ENCODE measurements at places on chromosomes 2 and 18.

GRCh38 chr18:22378672-22379282, 38.9 kb downstream of the CTAGE1 start:
- H3K4me3 ChIP-seq = no peak overlapping the region
- no peaks in the 10 kb centered on the region for H3K4me1 ChIP-seq
- DNase-seq = peak; percentile 57
- H3K27ac ChIP-seq = no peak overlapping the region
- H3K36me3 ChIP-seq = no peaks in the 10 kb centered on the region

DNA sequence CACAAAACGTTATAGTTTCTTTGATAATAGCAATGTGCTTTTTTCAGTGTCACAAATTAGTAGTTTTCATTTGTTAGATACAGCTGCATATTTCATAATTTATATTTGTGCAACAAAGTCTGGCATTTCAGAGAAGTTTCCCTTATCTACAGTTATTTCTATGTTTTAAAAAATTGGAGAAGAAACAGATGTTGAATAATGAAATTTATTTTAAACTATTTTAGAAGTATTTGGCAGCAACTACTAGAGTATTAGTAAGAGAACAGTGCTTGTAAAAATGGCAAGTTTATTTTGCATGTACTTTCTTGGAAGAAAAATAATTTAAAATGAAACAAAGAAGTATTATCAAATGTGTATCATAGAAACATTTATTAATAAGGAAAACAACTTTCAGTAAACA, 68.6 kb upstream of the COL5A2 start:
- H3K4me1 ChIP-seq = no peaks in the 10 kb centered on the region
- H3K4me3 ChIP-seq = no peak overlapping the region
- no peaks in the 10 kb centered on the region for H3K27me3 ChIP-seq
- H3K36me3 ChIP-seq = no peaks in the 10 kb centered on the region
- no peak for DNase-seq

DNA sequence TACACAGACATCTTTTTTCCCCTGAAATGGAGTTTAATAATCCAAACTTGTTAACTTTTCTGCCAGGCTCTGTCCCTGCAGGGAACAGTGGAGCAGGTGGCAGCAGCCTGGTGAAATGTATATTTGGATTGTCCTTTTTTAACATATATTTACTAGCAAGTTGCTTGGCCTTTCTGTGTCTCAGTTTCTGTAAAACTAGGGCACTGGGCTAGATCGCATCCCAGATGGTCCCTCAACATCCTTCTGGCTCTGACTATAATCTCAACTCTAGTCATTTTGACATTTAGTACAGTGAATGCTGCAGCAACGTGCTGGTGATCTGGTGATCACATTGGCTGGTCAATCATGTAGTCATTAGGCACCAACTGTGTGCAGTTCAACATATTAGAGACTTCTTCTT, 80.4 kb downstream of the LBH start:
- H3K4me3 ChIP-seq = no peak overlapping the region
- no peak for DNase-seq
- no peaks in the 10 kb centered on the region for H3K4me1 ChIP-seq
- no peak overlapping the region for H3K27ac ChIP-seq

- no peaks in the 10 kb centered on the region for H3K36me3 ChIP-seq
- H3K4me1 ChIP-seq = no peaks in the 10 kb centered on the region
- DNase-seq = no peak
- H3K27me3 ChIP-seq = no peaks in the 10 kb centered on the region
These were observed 89.5 kb downstream of the VAPA start for GRCh38 chr18:10003281-10003680.

DNA sequence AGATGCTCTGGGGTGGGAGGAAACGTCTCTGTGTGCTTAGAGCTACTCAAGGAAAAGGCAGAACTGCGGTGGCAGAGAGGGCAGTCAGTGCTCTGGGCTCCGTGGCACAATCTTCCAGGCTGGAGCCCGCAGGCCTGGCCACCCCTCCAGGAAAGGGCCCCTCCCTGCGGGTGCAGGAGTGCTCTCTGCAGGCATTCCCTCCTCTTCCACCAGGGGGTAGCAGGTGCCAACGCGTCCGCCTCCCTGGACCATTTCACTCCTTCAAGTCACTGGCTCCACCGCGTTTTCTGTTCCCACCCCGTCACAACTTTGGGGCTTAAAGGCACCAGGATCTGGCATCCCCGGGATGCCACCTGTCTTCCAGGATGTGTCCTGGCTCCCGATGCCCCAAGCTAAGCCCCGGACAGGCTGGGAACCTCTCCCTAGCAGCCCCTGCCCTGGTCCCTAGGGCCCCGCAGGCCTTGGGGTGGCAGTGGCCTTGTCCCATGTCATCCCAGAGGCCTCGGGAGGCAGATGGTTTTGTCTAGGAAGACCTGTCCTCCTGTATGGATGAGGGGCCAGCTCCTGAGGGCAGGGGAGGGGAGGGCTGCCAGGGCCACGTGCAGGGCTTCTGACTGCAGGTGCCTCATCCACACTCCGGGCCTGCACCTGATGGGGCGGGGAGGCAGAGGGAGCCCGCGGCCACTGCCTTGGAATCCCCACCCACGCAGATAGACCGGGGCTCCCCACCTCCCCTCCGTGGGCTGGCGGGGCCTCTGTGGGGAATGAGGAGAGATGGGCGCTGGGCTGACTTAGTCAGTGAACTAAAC, 26.4 kb downstream of the KCNIP3 start:
- no peaks in the 10 kb centered on the region for H3K27me3 ChIP-seq
- no peaks in the 10 kb centered on the region for H3K36me3 ChIP-seq
- peak; percentile 48 for DNase-seq

DNA sequence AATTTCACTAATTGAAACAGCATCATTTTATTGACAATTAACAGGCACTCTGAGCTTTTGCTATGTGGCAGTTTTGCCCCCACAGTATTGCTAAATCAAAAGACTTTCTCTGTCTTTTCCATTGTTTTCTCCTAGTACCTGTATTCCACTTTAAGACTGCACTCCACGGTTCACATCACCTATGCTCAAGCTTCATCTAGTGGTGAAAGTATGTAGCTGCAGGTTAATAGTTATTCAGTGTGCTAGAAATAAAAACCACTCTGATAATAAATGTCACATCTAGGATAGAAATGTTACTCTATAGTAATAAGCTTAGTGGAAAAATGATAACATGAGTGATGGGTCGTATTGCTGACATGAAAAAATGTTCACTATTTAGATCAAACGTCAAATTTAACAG, 24.6 kb downstream of the ARL6IP6 start:
- DNase-seq = peak; percentile 36
- no peak overlapping the region for H3K27ac ChIP-seq
- H3K4me3 ChIP-seq = no peak overlapping the region
- no peaks in the 10 kb centered on the region for H3K4me1 ChIP-seq
- H3K36me3 ChIP-seq = no peaks in the 10 kb centered on the region
- no peaks in the 10 kb centered on the region for H3K27me3 ChIP-seq

GRCh38 chr2:61356958-61357350, 113.9 kb downstream of the USP34 start:
- no peak overlapping the region for H3K4me3 ChIP-seq
- H3K36me3 ChIP-seq = no peaks in the 10 kb centered on the region
- DNase-seq = no peak
- H3K4me1 ChIP-seq = no peaks in the 10 kb centered on the region

DNA sequence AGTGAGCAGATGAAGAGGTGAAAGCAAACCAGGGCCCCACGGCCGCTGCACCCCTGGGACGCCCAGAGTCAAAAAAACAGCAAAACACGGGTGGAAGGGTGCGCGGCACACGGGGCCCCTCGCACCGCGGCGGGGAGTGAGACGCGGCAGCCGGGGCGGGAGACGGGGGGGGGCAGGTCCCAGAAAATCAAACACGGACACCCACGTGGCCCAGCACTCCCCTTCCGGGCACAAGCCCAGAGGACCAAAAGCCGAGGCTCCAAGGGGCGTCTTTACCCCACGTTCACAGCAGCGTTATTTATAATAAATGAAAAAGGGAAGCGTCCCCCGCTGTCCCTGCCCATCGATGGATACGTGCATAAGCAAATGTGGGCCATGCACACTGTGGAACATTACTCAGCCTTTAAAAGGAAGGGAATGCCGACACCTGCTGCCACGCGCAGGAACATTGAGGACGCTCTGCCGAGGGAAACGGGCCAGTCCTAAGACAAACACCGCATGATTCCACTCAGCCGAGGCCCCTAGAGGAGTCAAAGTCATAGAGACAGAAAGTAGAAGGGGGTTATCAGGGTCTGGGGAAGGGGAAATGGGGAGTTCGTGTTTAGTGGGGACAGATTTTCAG, 677 bp upstream of the COPS9 start:
- peaks cover 2% of the 10 kb centered on the region for H3K36me3 ChIP-seq
- H3K4me1 ChIP-seq = peaks cover 5% of the 10 kb centered on the region
- DNase-seq = no peak
- H3K27ac ChIP-seq = no peak overlapping the region
- no peaks in the 10 kb centered on the region for H3K27me3 ChIP-seq

DNA sequence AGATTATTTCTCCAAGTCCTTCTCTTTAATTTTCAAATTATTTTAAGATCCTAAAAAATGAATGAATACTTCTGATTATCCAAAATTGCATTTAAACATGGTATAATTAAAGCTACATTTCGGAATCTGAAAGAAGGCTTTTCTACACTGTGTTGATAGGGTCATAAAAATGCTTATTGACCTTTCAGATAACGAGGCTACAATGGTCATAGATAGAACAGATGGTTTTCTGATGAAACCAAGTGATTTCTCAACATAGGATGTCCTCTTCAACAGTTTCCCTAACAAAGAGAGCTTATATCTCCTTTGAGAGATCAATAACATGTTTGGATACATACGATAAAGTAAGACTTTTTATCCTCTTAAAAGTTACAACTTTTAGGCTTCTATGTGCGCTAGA, 201.1 kb downstream of the PTH2R start:
- no peak for DNase-seq
- no peak overlapping the region for H3K4me3 ChIP-seq
- H3K36me3 ChIP-seq = no peaks in the 10 kb centered on the region
- H3K4me1 ChIP-seq = no peaks in the 10 kb centered on the region
- no peak overlapping the region for H3K27ac ChIP-seq

DNA sequence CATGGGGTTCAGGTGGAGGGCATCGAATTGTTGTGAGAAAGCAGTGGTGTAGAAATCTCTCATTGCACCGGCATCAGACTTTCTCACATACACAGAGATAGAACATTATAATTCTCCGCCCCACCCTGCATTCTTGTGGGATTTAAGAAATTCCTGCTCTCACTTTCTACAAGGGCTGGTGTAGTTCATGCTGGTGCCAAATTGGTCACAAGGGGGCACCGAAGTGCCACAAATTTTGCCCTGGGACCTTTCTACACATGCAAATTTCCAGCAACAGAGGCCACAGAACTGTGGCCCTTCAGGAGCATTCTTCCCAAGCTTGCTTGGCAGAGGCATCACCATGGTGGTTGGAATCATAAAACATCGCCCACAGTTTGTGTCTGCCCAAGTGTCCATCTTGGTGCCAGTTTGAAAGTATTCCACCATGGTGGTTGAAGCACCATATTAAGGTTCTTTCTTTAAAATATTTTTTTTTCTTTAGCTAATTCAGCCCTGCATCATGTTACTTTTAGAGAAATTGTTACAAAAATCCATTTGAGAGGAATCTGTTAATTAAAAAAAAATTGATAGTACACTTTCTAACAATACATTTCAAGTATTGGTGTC, 521.2 kb upstream of the FANCL start:
- H3K27me3 ChIP-seq = no peaks in the 10 kb centered on the region
- no peak overlapping the region for H3K4me3 ChIP-seq
- peak; percentile 91 for DNase-seq
- no peaks in the 10 kb centered on the region for H3K36me3 ChIP-seq
- no peak overlapping the region for H3K27ac ChIP-seq

GRCh38 chr2:15112216-15112615, 448.9 kb downstream of the NBAS start:
- no peaks in the 10 kb centered on the region for H3K36me3 ChIP-seq
- DNase-seq = peak; percentile 53
- no peak overlapping the region for H3K27ac ChIP-seq
- H3K4me3 ChIP-seq = no peak overlapping the region
- no peaks in the 10 kb centered on the region for H3K27me3 ChIP-seq

DNA sequence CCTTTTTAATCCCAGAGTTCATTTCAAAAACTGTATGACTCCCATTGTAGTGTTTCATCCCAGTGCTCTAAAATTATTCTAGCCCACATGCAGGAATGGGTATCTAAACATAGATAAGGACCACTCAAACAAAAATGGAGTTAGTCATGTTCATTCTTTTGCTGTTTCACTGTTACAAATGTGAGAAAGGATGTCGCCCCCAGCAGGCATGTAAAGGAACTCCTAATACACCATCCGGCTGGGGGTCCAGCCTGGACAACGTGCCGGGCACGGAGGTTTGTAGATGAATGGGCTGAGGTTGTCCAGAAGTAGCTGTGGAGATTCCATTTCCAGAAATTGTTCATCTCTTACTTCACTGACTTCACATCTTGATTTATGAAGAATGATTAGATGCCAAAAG, 101.9 kb upstream of the RAB12 start:
- no peaks in the 10 kb centered on the region for H3K4me1 ChIP-seq
- no peak overlapping the region for H3K4me3 ChIP-seq
- no peak overlapping the region for H3K27ac ChIP-seq
- no peaks in the 10 kb centered on the region for H3K27me3 ChIP-seq
- H3K36me3 ChIP-seq = no peaks in the 10 kb centered on the region

GRCh38 chr18:23844991-23845680, 155.9 kb downstream of the LAMA3 start:
- no peak overlapping the region for H3K4me3 ChIP-seq
- DNase-seq = peak; percentile 75
- H3K27ac ChIP-seq = no peak overlapping the region
- H3K36me3 ChIP-seq = no peaks in the 10 kb centered on the region

DNA sequence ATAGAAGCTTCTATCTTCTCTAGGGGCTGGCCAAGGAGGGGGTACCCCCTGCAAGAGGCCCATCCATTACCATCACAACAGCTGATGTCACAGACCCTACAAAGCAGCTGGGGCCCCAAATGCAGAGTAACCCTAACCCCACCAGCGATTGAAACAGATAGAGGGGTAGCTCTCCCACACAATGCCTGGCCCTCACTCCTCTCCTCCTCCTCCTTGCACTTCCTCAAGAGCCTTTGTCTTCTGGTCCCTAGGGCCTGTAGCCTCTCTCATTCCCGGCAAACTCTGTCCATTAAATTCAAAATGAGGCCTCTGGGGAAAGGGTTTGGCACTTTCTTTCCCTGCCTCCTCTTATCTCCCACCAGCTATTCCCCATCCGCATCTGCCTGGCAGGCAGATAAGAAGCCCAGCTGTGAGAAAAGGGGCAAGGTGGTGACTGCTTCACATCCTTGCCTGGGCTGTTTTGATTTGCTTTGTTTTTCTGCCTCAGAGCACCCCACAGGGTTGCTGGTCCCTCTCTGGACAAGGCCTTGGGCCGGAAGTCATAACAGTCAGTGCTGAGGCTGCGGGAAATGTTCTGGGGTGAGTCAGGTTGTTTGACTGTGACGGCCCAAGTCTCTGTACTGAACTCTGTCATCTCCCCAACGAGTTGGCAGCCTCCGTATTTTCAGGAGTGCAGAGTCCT, 26.1 kb upstream of the CYP26B1 start:
- peaks cover 9% of the 10 kb centered on the region for H3K4me1 ChIP-seq
- peak overlapping the region; percentile 15 for H3K27ac ChIP-seq
- H3K36me3 ChIP-seq = no peaks in the 10 kb centered on the region

GRCh38 chr2:42187886-42188285, 18.7 kb downstream of the EML4 start:
- H3K36me3 ChIP-seq = no peaks in the 10 kb centered on the region
- no peak overlapping the region for H3K4me3 ChIP-seq
- no peaks in the 10 kb centered on the region for H3K27me3 ChIP-seq
- no peak overlapping the region for H3K27ac ChIP-seq
- DNase-seq = no peak
- peaks cover 4% of the 10 kb centered on the region for H3K4me1 ChIP-seq

- no peaks in the 10 kb centered on the region for H3K4me1 ChIP-seq
- no peaks in the 10 kb centered on the region for H3K27me3 ChIP-seq
- H3K27ac ChIP-seq = no peak overlapping the region
- no peak overlapping the region for H3K4me3 ChIP-seq
- no peaks in the 10 kb centered on the region for H3K36me3 ChIP-seq
These were observed 323.5 kb downstream of the AFF3 start for GRCh38 chr2:99818842-99819241.

All from mesendoderm (in vitro differentiated cells).